Activated CD4-positive, alpha-beta T cell treated with anti-CD3 and anti-CD28 coated beads for 36 hours (primary cell): ENCODE measurements at places on chromosomes 2 and 18.
A peak's percentile ranks its signal among the peaks of the same experiment; 100 is the strongest.

DNA sequence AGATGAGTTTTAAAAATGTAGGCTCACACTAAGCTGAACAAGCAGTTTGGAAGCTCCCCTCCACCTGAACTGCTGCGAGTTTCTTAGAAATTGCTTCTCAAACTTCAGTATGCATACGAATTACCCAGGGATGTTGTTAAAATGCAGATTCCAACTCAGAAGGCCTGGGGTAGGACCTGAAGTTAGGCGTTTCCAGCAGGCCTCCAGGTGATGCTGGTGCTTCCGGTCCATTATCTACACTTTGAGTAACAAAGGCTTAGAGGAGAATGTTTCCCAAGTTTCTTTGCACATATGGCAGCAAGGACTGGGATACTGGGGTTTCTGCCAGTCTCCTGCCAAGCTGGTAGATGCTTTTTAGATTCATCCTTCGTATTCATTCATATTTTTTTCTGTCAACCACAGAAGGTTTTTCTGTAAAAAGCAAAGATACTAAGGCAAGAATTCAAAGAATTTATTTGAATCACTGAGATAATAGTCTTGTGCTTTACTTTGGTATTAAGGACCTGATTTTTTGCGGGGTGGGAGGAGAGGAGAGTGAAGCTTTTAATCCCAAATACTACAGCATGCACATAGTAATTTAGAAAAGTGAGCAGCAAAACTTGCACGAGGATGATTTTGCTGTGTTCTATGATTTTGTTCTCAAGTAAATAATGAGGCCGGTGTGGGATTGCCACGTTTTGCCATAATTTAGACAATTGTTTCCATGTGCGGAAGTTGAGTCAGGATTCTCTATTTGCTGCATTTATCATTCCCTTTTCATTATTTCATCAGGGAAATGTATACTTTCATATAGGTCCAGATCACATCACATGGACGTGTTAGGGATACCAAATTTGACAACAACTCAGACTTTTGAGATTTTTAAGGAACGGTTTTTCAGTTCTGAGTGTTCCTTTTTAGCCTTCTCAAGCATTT, 137.6 kb upstream of the SPATS2L start:
- H3K4me3 ChIP-seq = no peak overlapping the region
- no peak overlapping the region for H3K27ac ChIP-seq
- no peaks in the 10 kb centered on the region for H3K36me3 ChIP-seq
- no peaks in the 10 kb centered on the region for H3K4me1 ChIP-seq

- DNase-seq = peak; percentile 16
- H3K4me3 ChIP-seq = no peak overlapping the region
- peaks cover 5% of the 10 kb centered on the region for H3K27me3 ChIP-seq
- no peaks in the 10 kb centered on the region for H3K36me3 ChIP-seq
- no peak overlapping the region for H3K27ac ChIP-seq
These were observed 438.6 kb downstream of the DLGAP1 start for GRCh38 chr18:4016391-4017049.

GRCh38 chr18:49778826-49779465, 34.4 kb downstream of the ACAA2 start:
- no peak overlapping the region for H3K4me3 ChIP-seq
- DNase-seq = no peak
- H3K36me3 ChIP-seq = peaks cover 36% of the 10 kb centered on the region
- H3K27me3 ChIP-seq = no peaks in the 10 kb centered on the region

GRCh38 chr2:178109813-178110212, 2.4 kb upstream of the RBM45 start:
- peaks cover 25% of the 10 kb centered on the region for H3K4me1 ChIP-seq
- no peaks in the 10 kb centered on the region for H3K27me3 ChIP-seq
- DNase-seq = no peak
- H3K4me3 ChIP-seq = no peak overlapping the region
- H3K27ac ChIP-seq = no peak overlapping the region

- H3K4me1 ChIP-seq = peaks cover 2% of the 10 kb centered on the region
- H3K4me3 ChIP-seq = no peak overlapping the region
- no peak for DNase-seq
- no peak overlapping the region for H3K27ac ChIP-seq
- H3K27me3 ChIP-seq = peaks cover 29% of the 10 kb centered on the region
These were observed 74.7 kb downstream of the SDC1 start for GRCh38 chr2:20150110-20150706.

- H3K4me3 ChIP-seq = no peak overlapping the region
- H3K27me3 ChIP-seq = peaks cover 10% of the 10 kb centered on the region
- H3K36me3 ChIP-seq = no peaks in the 10 kb centered on the region
- H3K4me1 ChIP-seq = peaks cover 12% of the 10 kb centered on the region
- no peak overlapping the region for H3K27ac ChIP-seq
- DNase-seq = no peak
These were observed 40.6 kb downstream of the INSIG2 start for GRCh38 chr2:118128826-118129225.

DNA sequence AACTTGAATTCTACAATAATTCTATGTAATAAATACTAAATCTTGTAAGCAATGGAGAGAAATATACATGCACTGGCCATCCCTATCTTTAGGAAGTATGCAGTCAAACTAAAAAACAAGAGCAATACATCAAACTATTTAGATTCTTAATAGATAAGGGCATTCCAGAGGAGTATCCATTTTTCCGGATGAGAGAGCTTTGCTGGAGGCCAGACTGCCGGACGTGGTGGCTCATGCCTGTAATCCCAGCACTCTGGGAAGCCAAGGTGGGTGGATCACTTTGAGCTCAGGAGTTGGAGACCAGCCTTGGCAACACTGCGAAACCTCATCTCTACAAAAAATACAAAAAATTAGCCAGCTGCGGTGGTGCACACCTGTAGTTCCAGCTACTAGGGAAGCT, 60.8 kb downstream of the KIF5C start:
- no peaks in the 10 kb centered on the region for H3K4me1 ChIP-seq
- H3K27ac ChIP-seq = no peak overlapping the region
- H3K36me3 ChIP-seq = no peaks in the 10 kb centered on the region
- no peak overlapping the region for H3K4me3 ChIP-seq

DNA sequence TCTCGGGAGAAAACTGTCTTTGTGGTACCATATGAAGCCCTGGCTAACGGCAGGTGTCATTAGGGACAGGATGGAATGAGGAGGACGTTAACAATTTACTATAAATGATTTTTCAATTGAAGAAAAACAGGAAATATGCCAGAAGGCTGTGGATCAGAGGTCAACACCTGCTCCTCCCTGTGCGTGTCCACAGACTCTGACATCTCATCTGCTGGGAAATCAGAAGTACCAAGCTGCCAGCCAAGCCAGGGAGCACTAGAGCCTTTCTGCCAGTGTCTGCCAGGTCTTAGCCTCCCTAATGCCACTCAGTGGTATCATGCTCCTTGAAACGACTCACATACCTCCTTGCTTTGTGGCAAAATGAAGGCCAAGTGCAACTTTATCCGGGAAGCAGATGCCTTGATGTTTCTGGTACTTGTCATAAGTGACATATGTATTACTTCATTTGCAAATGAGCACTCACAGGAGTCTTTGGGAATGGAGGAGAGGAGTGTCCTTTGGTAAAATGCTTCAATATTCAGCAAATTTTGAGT, 541.1 kb downstream of the SATB2 start:
- H3K36me3 ChIP-seq = no peaks in the 10 kb centered on the region
- H3K4me1 ChIP-seq = no peaks in the 10 kb centered on the region
- no peak for DNase-seq
- H3K27me3 ChIP-seq = no peaks in the 10 kb centered on the region

GRCh38 chr2:231707625-231707926, 749 bp upstream of the PTMA start:
- H3K36me3 ChIP-seq = peaks cover 34% of the 10 kb centered on the region
- peak overlapping the region; percentile 85 for H3K4me3 ChIP-seq
- H3K27me3 ChIP-seq = peaks cover 2% of the 10 kb centered on the region

GRCh38 chr2:109451671-109452070, 162.1 kb downstream of the SEPTIN10 start:
- no peak overlapping the region for H3K27ac ChIP-seq
- peaks cover 17% of the 10 kb centered on the region for H3K4me1 ChIP-seq
- DNase-seq = no peak
- H3K36me3 ChIP-seq = no peaks in the 10 kb centered on the region
- H3K27me3 ChIP-seq = no peaks in the 10 kb centered on the region

- no peak for DNase-seq
These were observed 17.7 kb upstream of the CCDC93 start for GRCh38 chr2:118031566-118031965.

- H3K27me3 ChIP-seq = no peaks in the 10 kb centered on the region
- H3K4me3 ChIP-seq = peak overlapping the region; percentile 92
These were observed 143.5 kb downstream of the TGIF1 start for GRCh38 chr18:3593381-3593903.
